ENCODE measurements at places on chromosomes 2 and 18.

- no peak for DNase-seq
These were observed 2.9 kb downstream of the RND3 start for GRCh38 chr2:150484461-150485021.

DNA sequence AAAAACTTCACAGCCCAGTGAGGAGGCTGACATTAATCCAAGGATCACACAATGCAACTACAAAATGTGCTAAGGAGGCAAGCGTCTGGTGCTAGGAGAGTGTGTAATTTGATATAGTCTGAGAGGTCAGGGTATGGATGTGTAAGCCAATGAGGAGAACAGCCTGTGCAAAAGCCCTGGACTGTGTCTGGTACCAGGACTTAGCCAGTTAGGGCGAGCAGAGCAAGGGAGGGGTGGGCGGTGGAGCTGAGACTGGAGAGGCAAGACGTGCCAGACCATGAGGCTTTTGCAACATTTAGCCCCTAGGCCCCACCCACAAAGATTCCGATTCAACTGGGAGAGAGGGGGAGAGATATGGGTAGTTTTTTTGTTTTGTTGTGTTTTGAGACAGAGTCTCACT, 33.5 kb upstream of the SPRED2 start:
- no peak for DNase-seq

- no peak for DNase-seq
These were observed 300.7 kb upstream of the DLGAP1 start for GRCh38 chr18:4755848-4756247.

GRCh38 chr2:219595256-219595655, 2.4 kb upstream of the STK11IP start:
- DNase-seq, result no peak

DNA sequence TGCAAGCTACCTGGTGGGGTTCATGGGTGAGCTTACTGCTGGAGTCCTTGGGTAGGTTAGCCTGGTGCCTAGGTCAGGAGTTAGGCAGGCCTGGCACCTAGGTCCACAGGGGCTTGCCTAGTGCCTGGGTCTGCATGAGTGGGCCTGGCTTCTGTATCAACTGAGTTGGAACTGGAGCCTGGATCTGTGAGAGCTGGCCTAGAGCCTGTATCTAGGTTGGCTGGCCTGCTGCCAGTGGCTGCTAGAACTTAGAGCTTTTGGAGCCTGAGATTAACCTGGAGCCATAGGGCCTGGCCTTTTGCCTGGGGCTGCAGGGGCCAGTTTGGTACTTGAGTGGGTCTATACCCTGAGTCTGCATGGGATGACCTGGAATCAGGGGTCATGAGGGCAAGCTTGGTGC, 679.4 kb downstream of the NUP35 start:
- DNase-seq, result no peak
